Uterus (tissue), 4 donors: ENCODE measurements at places on chromosomes 13 and 19. TPM values are rescaled to one million over a fixed set of nuclear protein-coding genes. Genes with fewer than 3 reads are reported as not detected.

The NLRP4 gene
- 1.5 TPM for total RNA-seq

The IFNL1 gene
- not detected for total RNA-seq

The CALR3 gene
- total RNA-seq: not detected

The FAM83E gene
- 1.8 TPM for total RNA-seq

The ZNF526 gene
- total RNA-seq: 5.6 TPM

The PPP6R1 gene
- 23.8 TPM for total RNA-seq

The DIAPH3 gene
- total RNA-seq: not detected
